CD4-positive, alpha-beta T cell treated with Interleukin-1 beta for 1 hour (primary cell): ENCODE measurements at places on chromosomes 3 and 15.

GRCh38 chr15:91737151-91737818 is 116.2 kb upstream of the SLCO3A1 start:
- no peak for DNase-seq

DNA sequence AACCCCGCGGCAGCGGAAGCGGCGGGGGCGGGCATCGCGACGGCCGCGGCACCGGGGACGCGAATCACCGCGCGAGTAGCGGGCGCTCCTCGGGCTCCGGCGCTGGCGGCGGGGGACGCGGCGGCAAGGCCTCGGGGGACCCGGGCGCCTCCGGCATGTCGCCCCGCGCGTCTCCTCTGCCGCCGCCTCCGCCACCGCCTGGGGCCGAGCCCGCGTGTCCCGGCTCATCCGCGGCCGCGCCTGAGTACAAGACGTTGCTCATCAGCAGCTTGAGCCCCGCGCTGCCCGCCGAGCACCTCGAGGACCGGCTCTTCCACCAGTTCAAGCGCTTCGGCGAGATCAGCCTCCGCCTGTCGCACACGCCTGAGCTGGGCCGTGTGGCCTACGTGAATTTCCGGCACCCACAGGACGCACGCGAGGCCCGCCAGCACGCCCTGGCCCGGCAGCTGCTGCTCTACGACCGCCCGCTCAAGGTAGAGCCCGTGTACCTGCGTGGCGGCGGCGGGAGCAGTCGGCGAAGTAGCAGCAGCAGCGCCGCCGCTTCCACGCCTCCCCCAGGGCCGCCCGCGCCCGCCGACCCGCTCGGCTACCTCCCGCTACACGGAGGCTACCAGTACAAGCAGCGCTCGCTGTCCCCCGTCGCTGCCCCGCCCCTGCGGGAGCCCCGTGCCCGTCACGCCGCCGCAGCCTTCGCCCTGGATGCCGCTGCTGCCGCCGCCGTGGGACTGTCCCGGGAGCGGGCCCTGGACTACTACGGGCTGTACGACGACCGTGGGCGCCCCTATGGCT is 675 bp downstream of the RBM15B start:
- DNase-seq: peak; percentile 54

GRCh38 chr3:56624725-56625124 is 58.3 kb downstream of the TASOR start:
- no peak for DNase-seq

GRCh38 chr3:127164615-127165014 is 28.3 kb upstream of the PRR23E start:
- DNase-seq: no peak

- DNase-seq: no peak
Measured at GRCh38 chr3:8853081-8853480, 83.7 kb upstream of the OXTR start.

DNA sequence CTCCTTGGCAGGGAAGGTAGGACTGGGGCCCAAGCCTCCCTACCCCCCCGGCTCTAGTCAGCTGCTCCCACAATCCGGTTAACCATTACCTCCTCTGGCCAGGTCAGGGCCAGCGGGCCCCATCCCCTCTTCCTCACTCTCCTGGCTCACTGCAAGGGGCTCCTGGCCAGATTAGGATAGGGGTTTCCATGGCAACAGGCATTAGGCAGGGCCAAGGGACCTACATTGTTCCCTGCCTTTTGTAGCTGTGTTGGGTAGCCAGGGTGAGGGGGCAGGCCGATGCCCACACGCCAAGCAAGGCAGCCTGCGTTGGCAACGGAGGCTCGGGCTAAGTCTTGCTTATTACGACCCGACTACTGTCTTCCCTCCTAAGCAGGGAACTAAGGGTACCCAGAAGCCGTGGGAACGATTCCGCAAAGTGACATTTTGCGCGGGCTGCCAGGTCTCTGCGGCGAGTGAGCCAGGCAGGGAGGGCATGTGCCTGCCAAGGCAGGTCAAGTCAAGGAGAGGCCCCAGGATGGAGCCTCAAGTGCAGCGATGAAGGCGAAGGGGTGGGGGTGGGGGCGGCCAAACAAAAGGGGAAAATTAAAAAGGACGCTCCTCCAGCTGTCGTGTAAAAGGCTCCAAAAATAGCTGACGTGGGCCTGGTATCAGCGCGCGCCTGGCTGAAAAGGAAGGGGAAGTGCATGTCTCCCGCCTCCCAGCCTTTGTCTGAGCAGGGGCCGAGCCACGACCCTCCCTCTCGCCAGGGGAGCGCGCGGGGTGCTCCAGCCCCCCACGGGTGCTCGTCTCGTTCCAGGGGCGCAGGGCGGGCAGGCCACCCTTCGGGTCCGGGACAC is 919 bp downstream of the IDH2 start:
- DNase-seq: peak; percentile 27

DNA sequence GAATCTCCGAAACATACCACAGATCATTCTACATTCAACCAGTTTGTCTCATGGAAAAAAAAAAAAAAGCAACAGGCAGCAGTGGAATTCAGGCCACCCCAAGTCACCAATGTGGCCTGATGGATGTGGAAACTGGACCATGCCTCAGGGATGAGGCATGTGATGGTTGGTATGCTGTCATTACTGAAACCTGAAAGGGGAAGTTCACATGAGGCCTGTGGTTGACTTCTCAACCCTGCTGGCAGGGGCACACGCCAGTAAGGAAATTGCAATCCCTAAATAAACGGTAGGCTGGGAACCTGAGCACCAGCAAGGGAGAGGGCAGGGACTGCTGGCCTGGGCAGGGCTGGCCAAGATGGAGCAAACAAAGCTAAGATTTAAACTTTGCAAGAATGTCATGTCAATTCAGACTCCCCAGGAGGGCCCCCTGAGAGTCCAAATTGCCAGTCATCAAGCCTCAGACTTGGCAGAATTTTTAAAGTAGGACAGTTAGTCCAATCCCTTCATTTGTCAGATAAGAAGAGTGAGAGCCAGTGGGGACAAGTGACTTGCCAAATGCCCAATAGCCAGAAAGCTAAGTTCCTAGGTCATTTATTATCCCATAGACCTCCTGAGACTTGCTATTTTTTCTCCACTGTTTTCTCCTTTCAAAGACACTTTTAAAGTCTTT is 310.4 kb downstream of the ERC2 start:
- DNase-seq: peak; percentile 1

DNA sequence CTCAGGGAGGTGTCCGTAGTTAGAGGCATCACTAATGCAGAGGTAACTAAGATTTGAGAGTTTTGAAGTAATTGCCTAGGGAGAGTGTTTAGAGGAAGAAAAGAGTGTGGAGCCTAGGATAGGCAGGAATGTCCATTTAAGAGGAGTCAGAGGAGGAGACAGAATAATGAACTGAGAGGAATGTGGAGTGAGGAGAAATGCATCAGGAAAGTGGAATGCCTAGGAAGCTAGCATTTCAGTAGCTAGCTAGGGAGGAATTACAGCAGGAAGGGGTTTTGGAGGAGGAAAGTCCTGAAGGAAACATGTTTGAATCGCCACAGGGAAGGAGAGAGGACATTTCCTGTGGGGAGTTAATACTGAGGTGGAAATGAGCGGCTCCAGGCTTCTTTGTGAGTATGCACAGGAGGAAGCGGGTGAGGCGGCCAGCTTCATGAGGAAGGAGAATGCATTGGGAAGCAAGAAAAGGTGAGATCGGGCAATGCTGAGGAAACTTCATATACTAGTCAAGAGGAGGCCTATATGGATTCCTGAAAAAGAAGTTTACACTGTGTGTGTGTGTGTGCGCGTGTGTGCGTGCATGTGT is 154.3 kb downstream of the TMEM108 start:
- DNase-seq: no peak

DNA sequence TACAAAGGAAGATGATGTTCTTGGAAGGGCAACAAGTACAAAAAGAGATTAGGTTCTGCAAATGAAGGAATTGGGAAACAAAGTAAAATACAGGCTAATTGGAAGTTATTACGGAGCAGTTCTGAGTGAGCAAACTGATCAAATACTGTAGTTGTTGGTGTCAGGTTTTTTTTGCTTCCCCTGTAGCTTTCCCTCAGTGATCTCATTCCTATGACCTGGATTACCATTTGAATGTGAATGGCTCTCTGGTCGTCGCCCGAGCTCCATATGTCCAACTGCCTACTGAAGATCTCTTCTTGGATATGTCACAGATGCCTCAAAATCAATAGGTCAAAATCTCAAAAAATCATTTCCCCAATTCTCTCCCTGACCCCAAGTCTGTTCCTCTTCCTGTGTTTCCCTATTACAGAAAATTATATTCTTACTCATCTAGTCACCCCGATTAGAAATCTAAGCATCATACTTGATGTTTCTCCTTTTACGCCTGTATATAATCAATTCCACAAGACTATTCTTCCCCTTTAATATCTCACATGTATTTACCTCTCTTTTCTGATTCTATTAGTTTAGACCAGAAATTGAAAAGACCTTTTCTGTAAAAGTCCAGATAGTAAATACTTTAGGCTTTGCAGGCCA is 29.0 kb downstream of the GOLM2 start:
- DNase-seq: no peak

DNA sequence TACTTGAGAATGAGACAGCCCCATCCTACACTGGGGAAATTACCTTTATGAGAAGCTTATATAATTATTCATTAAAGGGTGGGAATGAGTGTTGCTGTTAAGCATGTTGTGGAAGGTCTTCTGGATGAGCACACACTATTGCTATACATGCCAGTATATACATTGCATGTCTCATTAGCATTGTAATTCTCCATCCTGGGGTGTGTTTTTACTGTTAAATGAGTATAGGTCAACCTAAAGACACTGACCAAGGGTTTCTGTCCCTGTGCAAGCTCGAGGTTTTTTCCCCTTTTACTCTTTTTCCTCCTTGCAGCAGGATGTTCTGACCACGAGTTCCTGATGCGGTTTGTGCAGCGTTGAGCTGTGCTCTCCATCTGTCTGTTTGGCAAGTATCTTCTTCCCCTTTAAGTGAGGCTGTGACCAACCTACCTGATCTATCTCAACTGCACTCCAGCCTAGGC is 7.2 kb upstream of the IVD start:
- DNase-seq: peak; percentile 47

- DNase-seq: no peak
Measured at GRCh38 chr3:38313263-38313662, 31.2 kb downstream of the SLC22A14 start.

- no peak for DNase-seq
Measured at GRCh38 chr3:143895805-143896204, 47.5 kb upstream of the SLC9A9 start.

DNA sequence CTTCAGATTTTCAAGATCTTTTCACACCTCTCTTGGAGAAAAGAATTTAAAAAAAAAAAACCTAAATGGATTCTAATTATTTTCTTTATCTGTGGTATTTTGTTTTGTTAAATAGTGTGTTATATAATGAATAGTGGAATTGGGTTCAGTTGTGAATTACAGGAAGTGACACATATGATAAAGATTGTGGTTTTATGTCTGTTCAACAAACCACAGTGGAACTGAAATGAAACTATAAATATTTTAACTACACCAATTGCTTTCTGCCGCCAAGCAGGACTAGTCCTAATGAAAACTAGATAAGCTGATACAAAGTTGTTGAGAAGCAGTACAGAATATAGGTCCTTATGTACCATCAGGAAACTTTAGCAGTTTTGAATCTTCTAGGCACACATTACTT is 121.6 kb downstream of the UBE2E2 start:
- no peak for DNase-seq

DNA sequence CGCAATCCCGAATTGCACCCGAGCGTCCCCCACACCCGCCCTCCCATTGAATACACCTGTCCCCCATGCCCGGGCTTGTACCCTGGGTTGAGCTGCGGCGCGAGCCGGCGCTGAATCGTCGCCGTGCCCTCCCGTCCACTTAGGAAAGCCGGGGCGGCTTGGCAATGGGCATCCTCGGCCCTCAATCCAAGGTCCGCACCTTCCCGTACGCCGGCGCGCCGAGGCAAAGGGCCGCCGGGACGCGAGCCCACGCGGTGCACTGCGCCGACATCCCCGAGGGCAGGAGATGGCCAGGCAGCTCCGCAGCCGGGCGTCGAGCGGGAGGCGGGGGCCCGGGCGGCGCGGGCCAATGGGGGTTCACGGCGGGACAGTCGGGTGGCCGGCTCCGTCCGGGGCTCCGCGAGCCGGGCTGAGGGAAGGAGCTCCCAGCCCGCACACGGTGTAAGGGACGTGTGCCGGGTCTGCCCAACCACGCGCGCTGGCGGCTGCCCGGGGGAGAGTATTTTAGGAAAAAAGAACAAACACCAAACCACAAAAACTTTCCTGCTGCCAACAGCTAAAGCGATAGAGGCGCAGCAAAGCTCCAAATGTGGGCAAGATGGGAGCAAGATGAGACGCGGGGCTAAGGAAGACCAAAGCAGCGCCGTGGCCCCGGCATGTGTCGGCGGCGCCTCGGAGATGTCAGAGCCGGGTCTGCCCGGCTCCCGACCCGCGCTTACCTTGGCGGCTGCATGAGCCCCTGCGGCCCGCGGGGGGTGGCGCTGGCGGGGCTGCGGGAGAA is 621 bp downstream of the RGMA start:
- DNase-seq: peak; percentile 11

DNA sequence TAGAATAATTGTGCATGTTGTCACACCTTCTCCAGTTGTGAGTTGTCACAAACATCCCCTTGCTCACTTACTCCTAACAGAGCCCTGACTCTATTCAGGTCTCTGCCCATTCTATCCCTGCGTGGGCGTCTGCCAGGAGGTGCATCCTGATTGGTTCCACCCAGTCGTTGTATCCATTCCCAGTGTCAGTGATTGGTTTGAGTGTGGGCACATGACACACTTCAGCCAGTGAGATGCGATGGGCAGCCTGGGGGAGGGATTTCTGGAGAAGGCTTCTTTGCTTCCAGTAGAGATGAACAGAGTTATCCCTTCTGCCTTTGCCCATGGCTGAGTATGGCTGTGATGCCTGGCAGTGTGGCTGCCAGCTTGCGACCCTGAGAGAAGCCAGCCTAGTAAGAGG is 18.7 kb downstream of the PXYLP1 start:
- DNase-seq: no peak

- no peak for DNase-seq
Measured at GRCh38 chr15:26971271-26972018, 464 bp downstream of the GABRG3 start.

DNA sequence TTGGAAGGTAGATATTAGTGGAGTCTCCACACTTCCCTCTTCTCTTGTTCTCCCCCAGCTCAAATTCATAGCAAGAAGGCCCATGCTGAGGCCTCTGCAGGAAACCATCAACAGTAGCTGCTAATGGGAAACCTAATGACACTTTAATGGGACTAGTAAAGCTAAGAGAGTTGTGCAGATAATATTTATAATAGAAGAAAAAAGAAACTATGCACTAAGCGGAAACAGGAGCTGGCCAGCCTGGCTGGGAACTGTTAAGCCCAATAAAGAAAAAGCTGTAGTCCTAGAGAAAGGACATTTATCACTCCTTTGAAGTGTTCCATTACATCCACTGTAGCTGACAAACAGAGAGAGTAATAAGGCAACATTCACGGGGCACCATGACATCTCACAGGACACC is 229.6 kb downstream of the IGSF11 start:
- DNase-seq: no peak

GRCh38 chr3:10702961-10703740 is 112.9 kb upstream of the SLC6A11 start:
- no peak for DNase-seq
